ENCODE measurements at places on chromosomes 12 and 14. TPM values are rescaled to one million over a fixed set of nuclear protein-coding genes. Genes with fewer than 3 reads are reported as not detected.

Gene TRIM9
- 12.2 TPM for total RNA-seq

Gene AICDA
- 0.17 TPM for total RNA-seq

Gene RNASE4
- total RNA-seq = 8.4 TPM

Gene IFI27L1
- 20.6 TPM for total RNA-seq

Gene ITGA7
- total RNA-seq = 1.3 TPM

Gene MANSC4
- not detected for total RNA-seq

Gene CIROP
- not detected for total RNA-seq

Gene LRRK2
- 1.5 TPM for total RNA-seq

Gene C12orf54
- not detected for total RNA-seq

Gene PTPRB
- 0.65 TPM for total RNA-seq

Gene INHBC
- total RNA-seq = not detected

Gene IAPP
- total RNA-seq = not detected

Gene FOXN4
- total RNA-seq = 0.04 TPM

Gene HOXC12
- total RNA-seq = not detected

Gene SIX1
- 5.7 TPM for total RNA-seq

Data from A549 treated with AZD2906 at 1 μM for 4 hours (cell line).